ENCODE measurements at places on chromosomes 16 and 17.

DNA sequence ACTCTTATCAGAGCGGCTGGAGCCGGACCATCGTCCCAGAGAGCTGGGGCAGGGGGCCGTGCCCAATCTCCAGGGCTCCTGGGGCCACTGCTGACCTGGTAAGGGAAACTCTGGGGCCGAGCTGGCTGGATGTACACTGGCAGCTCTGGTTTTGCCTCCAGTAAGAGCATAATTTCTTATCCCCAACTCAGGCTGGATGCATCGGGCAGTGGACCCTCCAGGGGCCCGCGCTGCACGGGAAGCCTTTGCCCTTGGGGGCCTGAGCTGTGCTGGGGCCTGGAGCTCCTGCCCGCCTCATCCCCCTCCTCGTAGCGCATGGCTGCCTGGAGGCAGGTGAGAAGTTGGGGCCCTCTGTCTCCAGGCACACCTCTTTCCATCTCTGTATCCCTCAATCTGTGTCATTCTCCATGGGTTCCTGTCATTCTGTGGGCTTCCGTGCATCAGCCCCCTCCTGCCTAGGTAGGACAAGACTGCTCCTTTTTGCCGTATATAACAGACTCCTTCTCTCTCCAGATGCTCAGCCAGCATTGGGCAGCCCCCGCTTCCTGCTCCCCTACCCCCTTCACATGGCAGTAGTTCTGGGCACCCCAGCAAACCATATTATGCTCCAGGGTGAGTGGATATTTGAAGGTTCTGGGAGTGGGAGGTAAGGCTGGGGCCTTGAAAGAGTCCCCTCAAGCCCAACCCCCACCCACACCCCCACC lies 9.4 kb upstream of the TMEM88 start:
- no peak for DNase-seq

DNA sequence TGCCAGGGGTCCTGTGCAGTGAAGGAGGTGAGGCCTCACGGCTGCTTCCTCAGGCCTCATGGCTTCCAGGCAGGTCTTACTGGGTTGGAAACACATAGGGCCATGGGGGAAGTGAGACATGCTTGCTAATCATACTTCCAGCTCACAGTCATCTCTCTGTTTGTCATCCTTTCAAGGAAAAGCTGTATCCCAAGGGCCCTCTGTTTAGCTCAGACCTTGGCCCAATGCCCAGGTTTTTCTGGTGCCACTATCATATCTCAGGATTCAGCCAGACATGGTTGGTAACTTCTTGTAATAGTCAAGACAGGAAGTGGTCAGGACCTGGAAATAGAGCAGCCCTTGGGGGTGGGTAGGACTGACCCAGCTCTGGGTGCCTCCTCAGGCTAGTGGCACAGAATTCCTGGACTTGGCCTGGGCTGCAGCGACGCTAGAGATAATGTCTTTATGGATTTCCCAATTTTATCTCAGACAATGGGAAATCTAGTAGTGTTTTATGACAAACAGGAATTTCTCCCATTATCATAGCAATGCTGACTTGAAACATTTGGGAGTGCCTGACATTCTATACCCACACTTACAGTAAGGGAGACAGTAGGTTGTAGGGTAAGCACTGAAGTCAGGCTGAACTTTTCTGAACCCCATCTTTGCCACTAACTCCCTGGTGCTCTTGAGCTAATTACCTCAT lies 13.5 kb upstream of the ITGB3 start:
- peak; percentile 90 for DNase-seq

GRCh38 chr17:5943982-5944381 lies 126.2 kb upstream of the WSCD1 start:
- DNase-seq, result no peak

GRCh38 chr17:66446419-66446818 lies 144.0 kb downstream of the PRKCA start:
- no peak for DNase-seq

DNA sequence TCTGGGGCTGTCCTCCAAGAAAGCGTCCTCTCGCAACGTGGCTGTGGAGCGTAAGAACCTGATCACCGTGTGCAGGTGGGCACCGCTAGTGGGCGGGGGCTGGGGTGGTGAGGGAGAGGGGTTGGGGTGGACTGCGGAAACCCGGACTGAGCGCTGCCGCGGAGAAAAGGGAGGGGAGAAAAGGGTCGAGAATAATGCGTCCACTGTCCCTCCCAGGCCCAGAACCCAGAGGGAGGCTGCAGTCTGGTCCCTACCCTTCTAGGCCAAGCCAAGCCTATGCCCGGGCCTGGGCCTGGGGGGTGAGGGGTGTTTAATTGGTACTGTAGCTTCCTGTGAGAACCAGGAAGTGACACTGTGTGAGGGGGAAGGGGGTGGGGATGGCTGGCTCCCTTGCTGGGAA lies 464 bp downstream of the RUNDC3A start:
- no peak for DNase-seq

- no peak for DNase-seq
These were observed 240.3 kb upstream of the TBX2 start for GRCh38 chr17:61159221-61159814.

GRCh38 chr16:75415169-75415905 lies 18.0 kb downstream of the CFDP1 start:
- no peak for DNase-seq

DNA sequence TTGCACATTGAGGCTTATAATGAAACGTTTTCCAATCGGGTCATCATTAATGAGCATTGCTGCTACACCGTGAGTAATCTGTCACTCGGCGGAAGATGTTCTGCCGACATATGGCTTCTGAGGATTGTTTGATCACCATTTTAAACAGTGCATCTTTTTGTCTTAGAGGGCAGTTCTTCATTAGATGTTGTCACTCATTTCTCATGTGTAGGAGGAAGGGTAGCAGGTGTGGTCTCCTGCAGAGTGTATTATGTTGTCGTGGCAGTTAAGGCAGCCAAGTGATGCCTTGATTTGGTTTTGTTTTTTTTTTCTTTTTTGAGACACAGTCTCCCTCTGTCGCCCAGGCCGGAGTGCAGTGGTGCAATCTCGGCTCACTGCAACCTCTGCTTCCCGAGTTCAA lies 50.5 kb downstream of the SEC14L1 start:
- DNase-seq, result no peak

GRCh38 chr17:78873519-78874340 lies 29.3 kb downstream of the CEP295NL start:
- DNase-seq, result no peak

DNA sequence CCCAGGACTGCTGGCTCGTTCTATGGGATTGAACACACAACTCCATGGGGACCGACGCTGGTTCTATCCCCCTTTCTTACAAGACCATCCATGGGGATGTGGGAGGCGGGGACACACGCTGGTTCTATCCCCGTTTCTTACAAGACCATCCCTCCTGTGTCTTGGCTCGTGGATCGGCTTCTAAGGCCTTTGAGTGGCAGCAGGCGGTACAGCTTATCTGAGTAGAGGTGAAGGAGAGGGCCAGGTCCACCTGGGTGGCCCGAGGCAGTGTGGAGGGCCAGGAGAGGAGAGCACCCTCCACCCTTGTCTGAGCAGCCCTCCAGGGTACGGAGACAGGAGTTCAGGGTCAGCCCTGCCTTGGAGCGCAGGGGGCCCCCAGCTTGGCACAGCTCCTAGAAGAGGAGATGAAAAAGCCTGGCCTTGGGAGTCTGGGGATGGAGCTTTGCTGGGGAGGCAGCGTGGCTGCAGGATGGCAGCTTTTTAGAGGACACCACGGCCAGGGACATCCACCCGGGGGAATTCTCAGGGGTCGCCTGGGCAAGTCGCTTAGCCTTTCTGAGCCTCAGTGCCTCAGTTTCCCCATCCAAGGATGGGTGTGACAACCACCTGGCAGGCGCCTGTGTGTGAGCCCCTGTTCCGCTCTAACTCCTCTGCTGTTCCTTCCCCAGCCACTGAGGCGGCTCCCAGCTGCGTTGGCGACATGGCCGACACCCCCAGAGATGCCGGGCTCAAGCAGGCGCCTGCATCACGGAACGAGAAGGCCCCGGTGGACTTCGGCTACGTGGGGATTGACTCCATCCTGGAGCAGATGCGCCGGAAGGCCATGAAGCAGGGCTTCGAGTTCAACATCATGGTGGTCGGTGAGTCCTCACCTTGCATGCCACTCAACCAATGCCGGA lies 341.0 kb downstream of the SEC14L1 start:
- DNase-seq, result no peak

DNA sequence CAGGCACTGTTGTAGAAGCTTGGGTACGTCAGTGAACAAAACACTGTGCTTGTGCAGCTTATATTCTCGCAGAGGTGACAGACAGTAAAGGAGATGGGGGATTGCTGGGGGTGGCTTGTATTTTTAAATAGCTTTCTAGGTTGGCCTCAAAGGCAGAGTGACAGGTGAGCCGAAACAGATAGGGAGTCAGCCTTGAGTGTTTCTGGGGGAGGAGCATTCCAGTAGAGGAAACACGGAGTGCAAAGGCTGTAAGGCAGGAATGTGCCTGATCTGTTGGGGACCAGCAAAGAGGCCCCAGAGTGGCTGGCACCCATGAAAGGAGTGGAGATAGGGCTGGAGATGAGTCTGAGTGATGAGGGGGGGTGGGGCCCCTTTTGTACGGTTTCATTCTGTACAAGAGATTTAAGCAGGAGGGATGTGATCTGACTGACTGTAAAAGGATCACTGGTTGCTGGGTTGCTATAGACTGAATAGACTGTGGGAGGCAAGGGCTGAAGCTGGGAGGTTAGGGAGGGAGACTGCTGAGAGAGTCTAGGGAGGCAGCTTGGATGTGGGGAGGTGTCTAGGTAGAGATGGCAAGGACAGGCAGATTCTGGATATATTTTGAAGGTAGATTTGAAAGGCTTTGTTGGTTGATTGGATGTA lies 15.2 kb downstream of the NUP93 start:
- DNase-seq, result no peak

DNA sequence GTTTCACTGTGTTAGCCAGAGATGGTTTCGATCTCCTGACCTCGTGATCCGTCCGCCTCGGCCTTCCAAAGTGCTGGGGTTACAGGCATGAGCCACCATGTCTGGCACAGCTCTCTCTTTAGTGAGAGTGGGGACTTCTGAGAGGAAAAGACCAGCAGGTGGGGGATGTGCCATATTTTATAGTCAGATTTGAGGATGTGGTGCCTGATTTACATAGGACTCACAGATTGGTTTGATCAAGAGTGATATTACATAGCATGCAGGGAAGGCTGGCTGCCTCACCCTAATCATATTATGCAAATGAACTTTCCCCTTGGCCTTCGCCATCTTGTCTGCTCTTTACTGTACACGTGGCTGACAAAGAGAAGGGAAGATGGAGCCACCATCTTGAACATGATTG lies 28.1 kb upstream of the MAPK3 start:
- DNase-seq, result no peak

DNA sequence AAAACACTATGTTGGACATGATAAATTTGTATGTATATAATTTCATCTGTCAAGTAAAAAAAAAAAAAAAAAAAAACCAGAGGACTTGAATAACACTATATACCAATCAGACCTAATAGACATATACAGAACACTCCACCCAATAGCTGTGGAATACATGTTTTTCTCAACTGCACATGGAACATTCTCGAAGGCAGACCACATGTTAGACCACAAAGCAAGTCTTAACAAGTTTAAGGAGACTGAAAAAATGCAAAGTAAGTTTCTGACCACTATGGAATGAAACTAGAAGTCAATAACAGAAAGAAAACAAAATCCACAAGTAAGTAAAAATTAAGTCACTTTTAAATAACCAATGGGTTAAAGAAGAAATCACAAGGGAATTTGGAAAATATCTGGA lies 8.4 kb upstream of the CNTNAP4 start:
- DNase-seq, result no peak

DNA sequence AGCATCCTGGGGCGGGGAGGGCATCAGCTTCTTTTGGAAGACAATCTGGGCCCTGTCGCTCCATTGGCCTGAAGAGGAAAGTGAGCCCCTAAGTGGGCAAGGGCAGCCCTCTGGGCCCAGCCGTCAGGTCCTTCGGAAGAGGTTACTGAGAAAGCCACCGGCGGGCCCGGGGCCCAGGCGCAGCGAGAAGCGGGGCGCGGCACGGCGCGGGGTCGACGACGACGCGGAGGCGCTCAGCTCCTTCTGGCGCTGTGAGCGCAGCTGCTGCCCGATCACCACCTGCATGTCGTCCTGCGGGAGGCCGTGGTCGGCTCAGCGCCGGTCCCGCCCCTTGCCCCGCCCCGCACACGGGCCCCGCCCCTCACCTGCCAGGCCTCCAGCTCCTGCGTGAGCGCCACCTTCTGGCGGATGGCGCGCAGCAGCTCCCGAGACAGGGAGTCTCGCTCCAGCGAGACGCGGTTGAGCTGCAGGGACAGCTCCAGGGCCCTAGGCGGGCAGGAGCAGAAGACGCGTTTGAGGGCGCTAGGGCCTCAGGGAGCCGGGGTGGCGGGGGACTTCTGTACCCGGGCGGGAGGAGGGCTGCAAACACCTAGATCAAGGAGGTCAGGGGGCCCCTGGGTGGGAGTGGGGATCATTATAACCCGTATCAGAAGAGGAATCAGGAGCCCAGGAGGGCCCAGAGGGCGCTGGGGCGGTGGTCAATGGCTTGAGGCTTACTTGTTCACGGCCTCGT lies 4.3 kb downstream of the THOC6 start:
- peak; percentile 71 for DNase-seq

DNA sequence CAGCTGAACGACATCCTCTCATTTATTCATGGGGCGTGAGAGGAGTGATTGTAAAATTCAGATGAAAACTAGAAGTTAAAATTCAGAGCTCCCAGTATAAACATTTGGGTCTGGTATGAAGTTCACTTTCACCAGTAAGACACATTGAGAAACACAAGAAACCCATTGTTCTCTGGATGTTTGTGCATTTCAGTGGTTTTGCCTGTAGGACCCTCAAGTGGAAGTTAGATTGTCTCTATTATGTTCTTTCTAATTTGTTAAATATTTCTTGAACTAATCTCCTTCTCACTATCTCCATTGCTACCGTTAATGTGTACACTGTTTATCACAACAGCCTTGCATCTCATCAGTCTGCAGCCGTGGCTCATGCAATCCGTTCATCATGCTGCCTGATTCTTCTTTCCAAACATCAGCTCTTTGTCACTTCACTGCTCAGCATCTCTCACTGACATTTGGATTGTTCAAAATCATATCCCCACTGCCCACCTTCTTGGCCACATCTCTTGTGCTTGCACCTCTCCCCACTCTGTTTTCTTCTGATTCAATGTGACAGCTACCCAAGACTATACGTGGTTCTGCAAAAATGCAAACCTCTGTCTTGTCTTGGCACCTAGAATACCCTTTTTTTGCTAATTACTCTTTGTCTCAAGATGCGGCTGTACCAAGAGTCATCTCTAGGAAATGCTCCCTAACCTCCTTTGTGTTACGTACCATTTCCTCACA lies 49.5 kb downstream of the HLF start:
- no peak for DNase-seq

- DNase-seq, result peak; percentile 95
These were observed 2.2 kb upstream of the ATP6V0A1 start for GRCh38 chr17:42456223-42457106.

DNA sequence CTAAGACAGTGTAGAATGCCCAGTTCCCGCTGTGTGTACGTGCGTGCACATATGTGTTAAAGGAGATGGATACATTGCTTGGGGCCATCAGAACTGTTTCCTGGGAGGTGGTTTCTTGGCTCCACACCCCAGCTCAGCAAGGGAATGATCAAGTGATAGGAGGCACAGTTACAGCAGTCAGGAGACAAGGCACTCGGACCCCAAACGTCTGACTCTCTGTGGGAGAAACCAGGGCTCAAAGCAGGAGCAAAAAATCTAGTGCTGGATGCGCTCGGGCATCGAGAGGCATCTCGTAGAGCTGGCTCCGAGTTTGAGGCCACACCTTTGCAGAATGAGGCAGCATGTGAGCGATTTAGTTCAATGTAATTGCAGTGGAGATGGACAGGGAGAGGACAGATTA lies 71.9 kb downstream of the RBBP6 start:
- DNase-seq, result no peak

- DNase-seq, result peak; percentile 73
These were observed 4.5 kb upstream of the NAT9 start for GRCh38 chr17:74780443-74781238.

- DNase-seq, result no peak
These were observed 713.2 kb downstream of the KCNJ2 start for GRCh38 chr17:70882504-70882903.
